ENCODE measurements at places on chromosomes 2 and 18.

GRCh38 chr2:231933916-231934401 lies 7.8 kb upstream of the NPPC start:
- peak; percentile 55 for DNase-seq

DNA sequence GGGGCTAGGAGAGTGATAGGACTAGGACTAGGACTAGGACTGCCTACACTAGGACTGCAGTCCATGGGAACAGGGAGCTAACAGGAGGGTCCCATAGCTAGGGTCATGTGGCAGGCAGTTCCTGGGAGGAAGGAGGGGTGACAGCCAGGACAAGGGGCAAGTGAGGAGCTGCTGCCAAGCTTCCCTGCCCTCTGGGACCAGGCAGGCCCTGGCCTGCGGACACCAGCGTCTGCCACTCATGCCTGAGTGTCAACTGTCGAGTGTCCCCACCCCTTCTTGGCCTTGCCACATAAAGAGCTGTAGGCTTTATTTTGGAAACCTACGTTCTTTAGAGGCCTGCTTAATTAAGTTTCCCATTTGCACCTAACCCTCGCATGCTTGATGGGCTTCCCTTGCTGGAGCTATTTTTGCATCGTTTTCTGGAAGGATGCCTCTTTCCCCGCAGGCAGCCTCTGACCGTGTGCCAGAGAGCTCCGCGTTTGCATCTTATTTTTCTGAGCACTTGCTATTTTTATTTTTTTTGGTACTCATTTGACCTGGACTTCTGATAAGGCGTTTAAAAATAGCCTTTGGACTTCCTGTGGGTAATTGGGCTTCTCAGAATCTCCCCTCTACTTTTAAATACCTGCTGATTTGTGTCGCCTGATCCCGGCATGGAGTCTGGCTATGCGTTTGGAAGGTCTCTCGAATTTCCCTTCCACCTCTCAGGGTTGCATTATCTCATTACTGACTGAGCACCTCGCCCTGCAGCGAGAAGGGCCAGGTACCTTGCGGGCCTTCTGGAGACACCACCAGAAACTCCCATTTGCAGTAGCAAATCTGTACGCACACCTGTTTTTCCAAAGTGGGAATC lies 66.4 kb downstream of the SH3RF3 start:
- DNase-seq = no peak

DNA sequence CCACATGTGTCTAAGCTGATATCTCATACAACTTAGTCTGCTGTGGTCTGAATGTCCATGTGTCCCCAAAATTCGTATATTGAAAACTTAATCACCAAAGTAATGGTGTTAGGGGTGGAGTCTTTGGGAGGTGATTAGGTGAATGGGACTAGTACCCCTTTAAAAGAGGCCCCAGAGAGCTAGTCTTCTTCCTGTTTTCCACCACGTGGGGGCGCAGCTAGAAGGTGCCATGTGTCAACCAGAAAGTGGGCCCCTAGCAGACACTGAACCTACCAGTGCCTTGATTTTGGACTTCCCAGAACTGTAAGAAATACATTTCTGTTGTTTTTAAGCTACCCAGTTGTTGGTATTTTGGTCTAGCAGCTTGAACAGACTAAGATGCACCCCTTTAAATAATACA lies 86.6 kb downstream of the ASB1 start:
- peak; percentile 48 for DNase-seq

- DNase-seq = peak; percentile 14
These were observed 249.8 kb downstream of the NYAP2 start for GRCh38 chr2:225649274-225649673.

Measured in NCI-H1694 treated with DMSO at 0.1 percent for 48 hours (cell line).